RCC 7860 (cell line): ENCODE measurements at places on chromosomes 6 and 20.

GRCh38 chr6:125815080-125815910 is 24.5 kb downstream of the NCOA7 start:
- DNase-seq, result no peak

GRCh38 chr6:134472046-134472445 is 154.1 kb upstream of the SGK1 start:
- no peak for DNase-seq

- peak; percentile 99 for DNase-seq
These were observed 11.2 kb upstream of the MMP24 start for GRCh38 chr20:35215066-35215956.

GRCh38 chr20:33685328-33686099 is 671 bp downstream of the E2F1 start:
- DNase-seq, result peak; percentile 5

DNA sequence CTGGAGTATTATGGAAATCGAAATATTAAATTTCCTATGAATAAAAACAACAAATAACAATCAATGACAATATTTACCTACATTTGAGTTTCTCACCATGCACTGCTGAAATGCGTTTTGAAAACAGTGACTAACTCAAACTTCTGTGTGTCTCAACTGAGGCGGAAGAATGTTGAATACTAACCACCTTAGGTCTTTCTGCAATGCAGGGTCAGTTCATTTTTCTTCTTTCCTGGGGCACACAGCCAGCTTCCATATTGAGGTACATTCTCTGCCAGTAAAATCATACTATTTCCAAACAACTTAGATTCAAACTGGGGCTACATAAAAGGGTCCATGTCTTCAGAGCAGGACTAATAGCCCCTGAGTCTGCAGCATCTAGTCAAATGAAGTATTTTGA is 310.1 kb downstream of the UTRN start:
- no peak for DNase-seq

- no peak for DNase-seq
These were observed 545.4 kb upstream of the HS3ST5 start for GRCh38 chr6:114888241-114888640.
